ENCODE measurements at places on chromosomes 6 and 20. TPM values are rescaled to one million over a fixed set of nuclear protein-coding genes. Genes with fewer than 3 reads are reported as not detected.

DNA sequence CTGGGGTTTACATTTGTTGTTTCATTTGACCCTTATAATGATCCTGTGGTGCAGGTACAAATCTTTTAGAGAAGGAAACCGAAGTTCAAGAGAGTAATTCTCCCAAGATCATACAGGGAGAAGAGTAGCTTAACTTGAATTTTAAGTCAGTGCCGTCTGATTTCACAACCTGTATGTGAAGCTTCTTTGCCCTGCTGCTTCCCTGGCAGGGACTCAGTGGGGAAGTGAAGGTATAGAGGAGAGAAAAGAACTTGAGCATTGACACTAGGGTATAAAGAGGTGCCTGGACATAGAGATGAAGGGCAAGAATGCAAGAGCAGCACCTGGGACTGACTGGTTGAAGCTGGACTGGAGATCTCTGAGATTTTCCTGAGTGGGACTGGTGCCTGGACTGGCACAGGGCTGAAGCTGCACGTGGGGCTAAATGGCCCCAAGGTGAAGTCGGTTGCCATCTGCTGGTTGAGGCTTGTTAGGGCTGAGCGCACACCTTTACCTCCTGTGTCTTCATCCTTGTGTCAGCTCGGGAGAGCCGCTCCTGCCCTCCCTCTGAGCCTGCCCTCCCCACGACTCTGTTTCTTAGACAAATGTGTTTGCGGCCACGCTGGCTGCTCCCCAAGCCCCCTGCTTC, 41.8 kb downstream of the FARS2 start:
- no peak for DNase-seq

DNA sequence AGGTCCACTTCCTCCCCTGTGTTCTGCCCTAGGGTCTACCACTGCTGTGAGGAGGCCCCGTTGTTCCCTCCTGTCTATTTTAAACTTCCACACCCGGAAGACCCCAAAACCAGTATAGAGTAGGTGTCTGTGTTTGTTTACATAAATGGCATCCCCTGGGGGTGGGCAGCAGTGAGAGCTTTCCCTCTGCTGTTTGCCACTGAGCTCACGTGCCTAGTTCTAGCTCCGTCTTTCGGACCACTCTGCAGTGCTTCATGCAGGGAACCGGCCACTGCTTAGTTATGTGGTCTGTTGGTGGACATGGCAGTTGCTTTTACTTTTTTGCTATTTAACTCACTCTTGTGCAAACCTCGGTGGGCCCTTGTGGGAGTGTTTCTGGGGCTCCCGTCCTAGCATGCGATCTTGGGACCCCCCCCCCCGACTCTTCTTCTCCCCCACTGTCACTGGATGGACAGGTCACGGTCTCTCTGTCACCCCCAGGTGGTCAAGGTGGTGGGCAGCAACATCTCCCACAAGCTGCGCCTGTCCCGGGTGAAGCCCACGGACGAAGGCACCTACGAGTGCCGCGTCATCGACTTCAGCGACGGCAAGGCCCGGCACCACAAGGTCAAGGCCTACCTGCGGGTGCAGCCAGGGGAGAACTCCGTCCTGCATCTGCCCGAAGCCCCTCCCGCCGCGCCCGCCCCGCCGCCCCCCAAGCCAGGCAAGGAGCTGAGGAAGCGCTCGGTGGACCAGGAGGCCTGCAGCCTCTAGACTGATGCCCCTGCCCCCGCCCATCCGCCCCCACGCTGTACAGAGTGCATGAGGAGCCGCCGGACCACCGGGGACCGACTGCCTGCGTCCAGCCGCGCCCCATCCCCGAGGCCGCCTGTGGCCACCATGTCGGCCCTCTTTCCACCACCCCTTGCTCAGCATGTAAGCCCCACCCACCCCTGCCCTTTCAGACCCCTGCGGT, 40.9 kb downstream of the VSTM2L start:
- no peak for DNase-seq

GRCh38 chr20:48783533-48784272, 44.1 kb downstream of the PREX1 start:
- no peak for DNase-seq

DNA sequence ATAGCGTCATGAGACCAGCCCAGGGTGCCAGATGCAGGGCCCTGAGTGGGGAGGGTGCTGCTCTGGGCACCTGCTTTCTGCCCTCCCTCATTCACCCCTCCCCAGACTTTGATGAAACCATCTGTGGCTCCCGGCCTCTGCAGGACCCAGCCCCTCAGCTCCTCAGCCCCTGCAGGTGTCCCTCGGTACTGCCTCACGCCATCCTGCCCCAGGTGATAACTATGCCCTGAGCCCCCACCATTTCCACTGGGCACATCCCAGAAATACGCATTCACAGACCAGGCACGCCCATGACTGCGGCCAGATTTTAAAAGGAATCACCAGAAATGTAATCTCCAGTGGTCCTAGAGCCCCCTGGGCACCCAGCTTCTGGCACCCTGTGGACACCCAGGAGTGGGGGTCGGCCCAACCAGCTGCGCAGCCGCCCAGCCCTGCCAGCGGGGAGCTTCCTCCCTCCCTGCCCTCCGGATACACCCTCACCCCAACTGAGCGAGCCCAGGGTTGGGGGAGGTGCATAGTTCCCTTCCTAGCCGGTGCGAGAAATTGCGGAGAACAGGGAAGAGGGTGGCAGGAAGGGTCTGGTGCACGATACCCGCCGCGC, 615 bp upstream of the NTSR1 start:
- DNase-seq: peak; percentile 17

FAM184A gene
- 1.6 TPM for total RNA-seq

SLC29A1 gene
- total RNA-seq: 181 TPM

- DNase-seq: no peak
Measured at GRCh38 chr6:10746915-10747250, 722 bp upstream of the TMEM14B start.

DNA sequence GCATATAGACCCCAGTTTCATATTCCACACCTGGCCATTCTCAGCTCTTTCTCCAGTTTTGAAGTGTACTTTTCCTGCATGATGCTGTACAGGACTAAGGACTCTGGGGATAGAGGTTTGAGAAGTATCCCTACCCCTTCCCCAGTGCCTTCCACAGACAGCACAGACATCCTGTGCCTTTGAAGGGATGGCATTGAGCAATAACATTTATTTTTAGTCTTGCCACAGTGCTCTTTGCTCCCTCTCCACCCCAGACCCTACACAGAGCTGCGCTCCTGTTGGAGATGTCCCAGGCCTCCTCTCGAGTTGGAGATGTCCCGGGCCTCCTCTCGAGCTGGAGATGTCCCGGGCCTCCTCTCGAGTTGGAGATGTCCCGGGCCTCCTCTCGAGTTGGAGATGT, 275.8 kb downstream of the FARS2 start:
- DNase-seq: no peak

Measured in Right ventricle myocardium superior (tissue), 1 donor.